Osteoblast (primary cell): ENCODE measurements at places on chromosomes 16 and 17. TPM values are rescaled to one million over a fixed set of nuclear protein-coding genes. Genes with fewer than 3 reads are reported as not detected.

- DNase-seq, result no peak
Measured at GRCh38 chr16:35687071-35687470, 2227.7 kb downstream of the TP53TG3F start.

- DNase-seq, result no peak
Measured at GRCh38 chr16:85601730-85602401, 11.3 kb upstream of the GSE1 start.

- DNase-seq, result no peak
Measured at GRCh38 chr17:53499277-53499676, 323.4 kb upstream of the KIF2B start.

DNA sequence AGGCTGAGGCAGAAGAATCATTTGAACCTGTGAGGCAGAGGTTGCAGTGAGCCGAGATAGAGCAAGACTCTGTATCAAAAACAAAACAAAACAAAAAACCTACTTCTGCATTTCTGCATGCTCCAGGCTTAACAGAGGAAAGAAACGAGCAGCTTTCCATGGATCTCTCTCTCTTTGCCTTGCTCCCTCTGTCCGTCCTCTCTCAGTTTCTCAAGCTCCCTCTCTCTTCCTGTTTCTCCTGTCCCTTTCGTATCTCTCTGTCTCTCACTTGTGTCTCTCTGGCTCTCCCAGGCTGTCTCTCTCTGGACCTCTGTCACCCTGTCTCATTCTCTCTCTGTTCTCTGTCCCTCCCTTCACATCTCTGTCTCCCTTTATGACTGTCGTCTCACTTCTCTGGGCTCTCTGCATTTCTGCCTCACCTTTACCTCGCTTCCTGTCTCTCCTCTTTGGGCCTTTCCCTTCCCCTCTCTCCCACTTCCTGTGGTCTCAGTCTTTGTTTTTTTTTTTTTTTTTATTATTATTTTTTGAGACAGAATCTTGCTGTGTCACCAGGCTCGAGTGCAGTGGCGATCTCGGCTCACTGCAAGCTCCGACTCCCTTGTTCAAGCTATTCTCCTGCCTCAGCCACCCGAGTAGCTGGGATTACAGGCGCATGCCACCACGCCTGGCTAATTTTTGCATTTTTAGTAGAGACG is 4.1 kb upstream of the PITPNA start:
- no peak for DNase-seq

GRCh38 chr16:14298374-14299122 is 227.4 kb downstream of the MRTFB start:
- DNase-seq, result no peak

DNA sequence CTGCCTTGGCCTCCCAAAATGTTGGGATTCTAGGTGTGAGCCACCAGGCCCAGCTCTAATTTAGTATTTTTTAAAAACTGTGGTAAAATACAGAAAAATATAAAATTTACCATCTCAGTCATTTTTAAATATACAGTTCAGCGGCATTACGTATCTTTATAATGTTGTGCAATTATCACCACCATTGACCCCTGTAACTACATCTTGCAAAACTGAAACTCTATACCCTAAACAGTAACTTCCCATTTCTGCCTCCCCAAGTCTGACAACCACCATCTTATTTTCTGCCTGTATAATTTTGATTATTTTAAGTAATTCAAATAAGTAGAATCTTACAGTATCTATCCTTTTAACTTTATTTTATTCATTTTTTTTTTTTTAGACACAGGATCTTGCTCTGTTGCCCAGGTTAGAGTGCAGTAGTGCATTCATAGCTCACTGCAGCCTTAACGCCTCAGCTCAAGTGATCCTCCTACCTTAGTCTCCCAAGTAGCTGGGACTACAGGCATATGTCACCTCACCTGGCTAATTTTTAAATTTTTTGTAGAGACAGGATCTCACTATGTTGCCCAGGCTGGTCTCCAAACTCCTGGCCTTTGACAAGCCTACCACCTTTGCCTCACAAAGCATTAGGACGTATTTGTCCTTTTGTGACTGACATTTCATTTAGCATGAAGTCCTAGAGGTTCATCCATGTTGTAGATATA is 10.9 kb upstream of the GGA2 start:
- DNase-seq, result no peak

GRCh38 chr17:57499648-57500049 is 243.3 kb downstream of the MSI2 start:
- DNase-seq, result peak; percentile 69

GRCh38 chr17:59160157-59161025 is 4.8 kb downstream of the PRR11 start:
- no peak for DNase-seq

- DNase-seq, result peak; percentile 85
Measured at GRCh38 chr17:45116434-45117016, 15.8 kb downstream of the PLCD3 start.

GRCh38 chr16:16146380-16147315 is 76.6 kb downstream of the ABCC6 start:
- DNase-seq, result no peak

GRCh38 chr16:79768276-79768970 is 167.9 kb upstream of the MAF start:
- peak; percentile 52 for DNase-seq

DNA sequence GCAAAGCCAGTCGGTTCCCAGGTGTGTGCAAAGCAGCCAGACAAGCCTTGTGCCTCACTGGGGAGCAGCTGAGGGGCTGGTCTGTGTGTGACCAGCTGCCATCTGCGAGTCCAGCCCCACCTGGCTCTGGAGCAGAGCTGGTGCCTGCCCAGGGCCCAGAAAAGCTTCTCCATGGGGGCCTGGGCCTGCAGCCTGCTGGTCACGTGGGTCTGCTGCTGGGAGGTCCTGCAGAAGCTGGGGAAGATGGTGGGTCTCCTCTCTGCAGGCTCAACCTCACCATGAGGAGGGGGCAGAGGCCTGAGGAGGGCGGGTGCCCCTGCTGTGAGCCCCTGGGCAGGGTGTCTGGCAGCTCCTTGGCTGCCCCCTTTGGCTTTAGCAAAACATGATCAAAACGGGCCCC is 71.9 kb downstream of the ENGASE start:
- DNase-seq, result no peak

GRCh38 chr17:51508048-51508447 is 247.7 kb downstream of the UTP18 start:
- no peak for DNase-seq

- DNase-seq, result no peak
Measured at GRCh38 chr17:39794249-39794970, 56.7 kb downstream of the GRB7 start.

HS3ST4 gene
- not detected in 2 replicates for total RNA-seq

TAC4 gene
- not detected in 2 replicates for total RNA-seq

ABCA10 gene
- 0.88 and 1.8 TPM in 2 replicates for total RNA-seq

CD300A gene
- total RNA-seq, result not detected in 2 replicates

PRAC1 gene
- 0.88 TPM in 1 of 2 replicates, not detected in the other for total RNA-seq

PRSS8 gene
- total RNA-seq, result not detected in 2 replicates
